ENCODE measurements at places on chromosomes 6 and 20.

DNA sequence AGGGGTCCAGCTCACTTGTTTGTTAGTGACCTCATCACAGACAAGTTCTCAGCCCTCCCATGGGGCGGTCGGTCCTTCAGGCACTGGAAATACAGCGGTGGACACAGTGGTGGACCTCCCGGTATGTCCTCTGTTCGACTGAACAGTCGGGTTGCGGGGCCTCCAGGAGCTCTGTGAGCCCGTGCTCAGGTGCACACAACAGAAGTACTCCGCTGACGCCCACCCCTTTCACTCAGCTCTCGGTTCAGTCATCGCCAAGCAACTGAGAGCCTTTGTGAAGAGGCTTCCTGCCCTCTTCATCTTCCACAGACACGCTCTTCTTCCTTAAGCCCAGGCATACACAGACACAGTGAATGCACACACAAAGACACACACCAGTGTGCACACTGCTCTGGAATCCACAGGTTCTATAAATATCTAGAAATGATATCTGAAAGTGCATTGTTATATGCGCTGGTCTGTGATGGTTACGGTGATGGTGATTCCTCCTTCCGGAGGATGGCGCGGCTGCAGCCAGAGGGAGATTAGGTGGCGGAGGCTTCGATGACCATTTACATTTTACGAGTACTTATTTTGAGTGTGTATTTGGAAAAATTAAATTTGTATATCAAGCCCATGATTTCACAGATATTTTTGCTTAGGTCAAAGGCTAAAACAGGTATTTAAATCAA is 46.8 kb upstream of the BHLHE23 start:
- no peak for DNase-seq

DNA sequence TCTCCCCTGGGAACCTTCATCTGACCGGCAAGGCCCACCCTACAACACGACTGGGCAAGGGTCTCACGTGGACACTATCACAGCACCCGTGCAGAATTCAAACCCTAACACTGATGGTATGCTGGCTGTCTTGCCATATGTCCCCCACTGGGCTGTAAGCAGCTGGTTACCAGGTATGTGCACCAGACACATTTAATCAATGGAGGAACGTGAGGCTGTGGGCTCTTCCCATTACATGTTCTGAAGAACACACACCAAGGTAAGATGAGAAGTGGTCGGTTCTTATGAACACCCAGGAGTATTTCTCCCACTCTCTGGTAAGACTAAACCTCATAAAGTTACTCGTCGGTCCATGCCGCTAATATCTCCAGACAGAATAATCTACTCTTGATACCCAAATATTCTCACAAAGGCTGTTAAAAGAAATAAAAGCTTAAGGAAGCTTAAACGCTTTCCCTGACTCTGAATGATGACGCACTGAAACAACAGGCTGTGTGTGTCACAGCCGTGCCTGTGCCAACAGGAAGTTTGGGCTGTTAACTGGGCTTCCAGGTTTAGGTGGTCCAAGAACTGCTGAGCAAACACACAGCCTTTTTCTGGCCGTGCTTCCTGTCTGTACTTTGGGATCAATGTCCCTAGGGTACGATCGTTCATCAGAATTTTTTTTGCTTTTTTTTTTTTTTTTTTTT is 75.3 kb downstream of the SLC23A2 start:
- peak; percentile 27 for DNase-seq

GRCh38 chr20:46057856-46058598 is 29.0 kb downstream of the SLC12A5 start:
- no peak for DNase-seq

DNA sequence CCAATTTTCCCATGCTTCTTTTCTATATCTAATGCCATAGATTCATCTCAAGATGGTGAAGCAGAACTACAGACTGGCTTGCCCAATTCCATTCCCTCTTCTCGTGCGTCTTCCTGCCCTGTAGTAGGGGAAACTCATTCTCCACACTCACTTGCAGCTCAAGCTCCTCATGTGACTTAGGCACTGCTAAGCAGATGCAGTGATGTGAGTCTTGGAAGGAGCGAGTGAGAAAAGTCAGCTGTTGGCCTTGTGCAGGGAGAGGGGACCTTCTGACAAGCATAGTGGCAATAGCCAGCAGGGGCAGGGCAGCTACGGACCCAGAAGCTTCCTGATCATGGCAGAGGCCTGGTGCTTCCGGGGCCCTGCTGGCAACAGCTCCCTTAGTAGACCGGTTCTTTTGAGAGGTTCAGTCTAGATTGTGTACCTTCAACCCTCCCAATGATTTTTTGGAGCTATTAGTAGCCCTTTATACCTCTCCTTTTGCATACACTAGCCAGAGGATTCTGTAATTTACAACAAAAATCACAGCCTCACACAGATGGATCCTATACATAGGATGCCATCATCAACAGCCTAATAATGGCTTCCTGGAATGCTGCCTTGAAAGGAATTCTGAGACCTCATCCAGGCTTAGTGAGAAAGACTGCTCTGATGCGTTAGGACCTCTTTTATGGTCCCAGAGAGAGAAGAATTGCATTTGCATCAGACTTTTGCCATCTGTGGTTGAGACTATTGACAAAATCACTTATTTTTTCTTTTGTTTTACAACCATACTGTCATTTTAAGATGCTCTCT is 121.5 kb upstream of the RIPOR2 start:
- no peak for DNase-seq

DNA sequence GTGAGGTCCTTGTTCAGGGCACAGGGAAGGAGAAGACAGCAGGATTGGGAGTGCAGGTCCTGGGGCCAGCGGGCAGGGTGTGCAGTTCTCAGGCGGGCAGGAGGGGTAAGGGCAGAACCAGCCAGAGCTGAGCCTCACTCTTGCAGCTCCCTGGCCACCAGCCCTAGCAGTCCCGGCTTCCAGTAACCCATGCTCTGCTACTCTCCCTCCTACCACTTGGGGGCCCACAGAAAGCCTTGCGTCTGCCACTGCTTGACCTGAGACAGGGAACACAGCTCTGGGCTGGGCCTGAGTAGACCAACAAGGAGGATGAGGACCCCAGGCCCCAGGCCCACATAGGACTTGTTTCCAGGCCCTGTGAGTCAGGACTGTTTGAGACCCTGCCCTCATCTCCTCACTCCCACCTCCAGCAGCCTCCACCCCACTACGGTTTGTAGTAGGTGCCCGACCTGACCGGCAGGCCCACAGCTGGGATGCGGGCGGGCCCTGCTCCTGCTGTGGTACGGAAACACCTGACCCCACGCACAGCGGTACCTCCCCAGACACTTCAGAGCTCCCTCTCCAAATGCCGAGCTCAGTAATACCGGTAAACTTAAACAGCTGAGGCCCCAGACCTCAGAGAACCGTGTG is 39.2 kb downstream of the KCNK5 start:
- DNase-seq = peak; percentile 21

DNA sequence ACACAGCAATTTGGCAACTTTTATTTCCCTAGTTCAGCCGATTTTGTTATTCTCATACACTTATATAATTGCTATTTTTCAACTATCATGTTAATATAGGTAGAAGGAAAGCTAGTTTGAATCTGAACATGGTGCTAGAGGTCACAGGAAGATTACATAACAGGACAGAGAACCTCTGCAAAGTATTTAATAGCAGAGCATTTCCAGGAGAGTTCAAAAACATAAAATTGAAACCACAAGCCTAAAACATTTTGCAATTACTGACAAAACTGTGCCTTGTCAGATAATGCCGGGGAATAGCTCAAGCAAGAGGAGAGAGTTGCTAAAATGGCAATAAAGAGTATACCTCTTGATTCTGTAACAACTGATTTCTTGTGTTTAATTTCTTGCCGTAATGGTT is 70.8 kb downstream of the TFAP2B start:
- no peak for DNase-seq

- DNase-seq = no peak
These were observed 930.1 kb upstream of the MAN1A1 start for GRCh38 chr6:120279466-120280167.

DNA sequence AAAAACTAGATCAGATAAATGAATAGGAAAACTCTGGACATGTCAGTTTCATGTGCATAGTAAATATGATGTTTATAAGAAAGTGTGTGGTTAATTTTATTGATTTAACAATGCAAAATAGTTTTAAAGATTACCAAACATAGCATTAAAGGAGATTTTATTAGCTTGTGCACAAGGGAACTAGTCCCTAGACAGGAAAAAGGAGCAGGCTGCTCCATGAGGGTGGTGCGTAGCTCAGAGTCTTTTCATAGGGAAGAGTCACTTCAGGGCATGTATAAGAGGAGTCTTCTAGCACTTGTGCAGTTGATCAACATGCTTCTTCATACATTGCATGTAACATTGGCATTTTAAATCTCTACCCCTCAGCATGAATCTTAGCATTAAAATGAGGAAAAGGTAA is 835.8 kb downstream of the GRIK2 start:
- no peak for DNase-seq

DNA sequence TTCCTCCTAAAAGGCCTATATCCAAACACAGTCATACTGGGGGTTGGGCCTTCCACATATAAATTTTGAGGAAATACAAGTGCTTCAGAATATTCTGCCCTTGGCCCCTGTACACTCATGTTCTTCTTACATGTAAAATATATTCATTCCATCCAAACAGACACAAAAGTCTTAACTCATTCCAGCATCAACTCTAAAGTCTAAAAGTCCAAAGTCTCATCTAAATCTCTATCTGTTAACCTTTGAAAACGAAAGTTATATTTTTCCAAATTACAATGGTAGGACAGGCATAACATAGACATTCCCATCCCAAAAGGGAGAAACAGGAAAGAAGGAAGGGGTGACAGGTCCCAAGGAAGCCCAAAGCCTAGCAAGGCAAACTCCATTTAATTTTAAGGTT is 215.4 kb upstream of the THBS2 start:
- DNase-seq = no peak

GRCh38 chr6:112286500-112287144 is 32.3 kb upstream of the LAMA4 start:
- no peak for DNase-seq

- DNase-seq = peak; percentile 71
These were observed 39.3 kb downstream of the BEND3 start for GRCh38 chr6:107075951-107076381.

GRCh38 chr20:44684047-44684967 is 30.9 kb upstream of the CCN5 start:
- no peak for DNase-seq

- DNase-seq = no peak
These were observed 21.5 kb downstream of the PKIB start for GRCh38 chr6:122631571-122632249.

- no peak for DNase-seq
These were observed 194.5 kb upstream of the CDH4 start for GRCh38 chr20:61057443-61058121.

DNA sequence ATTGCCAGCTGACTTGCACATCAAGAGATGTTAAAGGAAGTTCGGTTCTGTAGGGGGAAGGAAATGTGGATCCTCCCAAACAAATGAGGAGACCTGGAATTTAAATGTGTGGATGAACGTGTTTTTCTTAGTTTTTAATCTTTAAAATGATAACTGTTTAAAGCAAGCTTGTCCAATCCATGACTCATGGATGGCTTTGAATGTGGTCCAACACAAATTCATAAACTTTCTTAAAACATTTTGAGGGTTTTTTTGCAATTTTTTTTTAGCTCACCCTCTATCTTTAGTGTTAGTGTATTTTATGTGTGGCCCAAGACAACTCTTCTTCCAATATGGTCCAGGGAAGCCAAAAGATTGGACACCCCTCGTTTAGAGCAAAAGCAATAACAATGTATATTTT is 12.6 kb downstream of the TUBB2B start:
- no peak for DNase-seq

GRCh38 chr6:63121166-63121565 is 90.1 kb upstream of the FKBP1C start:
- DNase-seq = no peak

DNA sequence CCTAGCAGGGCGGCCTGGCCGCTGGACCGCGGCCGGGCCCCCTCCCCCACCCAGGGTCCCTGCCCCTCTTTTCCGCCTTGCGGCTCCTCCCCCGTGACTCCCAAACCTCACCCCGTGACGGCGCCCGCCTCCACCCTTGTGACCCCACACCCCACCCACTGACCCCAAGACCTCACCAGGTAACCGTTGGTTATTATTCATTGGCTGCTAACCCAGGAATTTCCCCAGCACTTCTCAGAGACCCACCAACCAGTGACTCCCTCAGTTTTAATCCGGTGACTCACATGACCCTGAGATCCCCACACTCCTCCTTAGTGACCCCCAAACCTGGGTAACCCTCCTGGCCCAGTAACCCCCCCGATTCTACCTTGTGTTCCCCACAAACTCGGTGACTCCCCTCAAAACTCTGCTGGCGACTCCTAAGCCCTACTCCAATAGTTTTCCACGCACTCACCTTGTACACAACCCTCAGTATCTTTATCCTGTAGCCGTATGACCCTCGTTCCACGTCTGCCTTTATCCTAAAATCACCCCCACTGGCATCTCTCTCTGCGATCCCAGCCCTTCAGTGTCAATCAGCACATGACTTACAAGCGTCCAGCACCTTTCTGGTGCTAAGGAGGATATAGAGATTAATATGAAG is 534 bp downstream of the ZNF76 start:
- DNase-seq = no peak

DNA sequence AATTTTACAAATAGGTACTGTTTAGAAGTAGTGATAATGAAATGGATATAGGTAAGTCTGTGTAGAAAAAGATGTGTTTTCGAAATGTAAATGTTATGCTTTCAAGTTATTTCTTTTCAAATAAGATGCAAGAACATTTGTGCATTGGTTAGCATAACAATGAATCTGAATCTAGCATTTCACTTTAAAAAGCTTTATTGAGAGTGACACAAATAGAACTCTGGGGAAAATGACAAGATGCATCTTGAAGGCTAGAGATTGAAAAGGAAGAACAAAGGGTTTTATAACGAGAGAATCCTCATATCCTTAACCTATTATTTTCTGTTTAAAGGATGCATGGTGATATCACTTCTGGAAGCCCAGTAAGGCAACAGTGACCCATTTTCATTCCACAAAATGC is 639.9 kb upstream of the PTCHD4 start:
- no peak for DNase-seq

GRCh38 chr6:27518881-27519795 is 46.2 kb upstream of the ZNF184 start:
- peak; percentile 89 for DNase-seq

DNA sequence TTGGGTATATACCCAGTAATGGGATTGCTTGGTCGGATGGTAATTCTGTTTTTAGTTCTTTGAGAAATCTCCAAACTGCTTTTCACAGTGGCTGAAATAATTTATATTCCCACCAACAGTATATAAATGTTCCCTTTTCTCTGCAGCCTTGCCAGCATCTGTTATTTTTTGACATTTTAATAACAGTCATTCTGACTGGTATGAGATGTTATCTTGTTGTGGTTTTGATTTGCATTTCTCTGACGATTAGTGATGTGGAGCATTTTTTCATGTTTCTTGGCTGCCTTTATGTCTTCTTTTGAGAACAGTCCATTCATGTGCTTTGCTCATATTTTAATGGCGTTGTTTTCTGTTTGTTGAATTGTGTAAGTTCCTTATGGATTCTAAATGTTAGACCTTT is 641.6 kb downstream of the HACE1 start:
- DNase-seq = no peak
